ENCODE measurements at places on chromosomes 7 and 10.
A peak's percentile ranks its signal among the peaks of the same experiment; 100 is the strongest.

GRCh38 chr7:100485471-100485876, 1.7 kb downstream of the NYAP1 start:
- no peak for DNase-seq

GRCh38 chr7:136183981-136184380, 206.8 kb upstream of the MTPN start:
- DNase-seq, result peak; percentile 12

GRCh38 chr7:114919587-114919986, 2.3 kb upstream of the MDFIC start:
- no peak for DNase-seq

DNA sequence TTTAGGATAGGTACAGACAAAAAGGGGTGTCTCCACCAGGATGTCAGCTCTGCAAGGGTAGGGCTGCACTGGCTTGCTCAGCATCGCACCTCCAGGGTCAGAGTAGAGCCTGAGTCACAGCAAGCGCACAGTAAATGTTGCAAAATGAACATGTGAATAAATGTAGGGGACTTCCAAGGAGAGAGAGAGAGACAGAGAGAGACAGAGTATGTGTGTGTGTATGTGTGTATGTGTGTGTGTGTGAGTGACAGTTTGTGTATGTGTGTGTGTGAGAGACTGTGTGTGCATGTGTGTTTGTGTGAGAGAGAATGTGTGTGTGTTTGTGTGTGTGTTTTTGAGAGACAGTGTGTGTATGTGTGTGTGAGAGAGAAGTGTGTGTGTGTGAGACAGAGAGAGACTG, 163.3 kb downstream of the RPS24 start:
- no peak for DNase-seq

GRCh38 chr10:122348512-122348911, 26.0 kb upstream of the PLEKHA1 start:
- peak; percentile 4 for DNase-seq

DNA sequence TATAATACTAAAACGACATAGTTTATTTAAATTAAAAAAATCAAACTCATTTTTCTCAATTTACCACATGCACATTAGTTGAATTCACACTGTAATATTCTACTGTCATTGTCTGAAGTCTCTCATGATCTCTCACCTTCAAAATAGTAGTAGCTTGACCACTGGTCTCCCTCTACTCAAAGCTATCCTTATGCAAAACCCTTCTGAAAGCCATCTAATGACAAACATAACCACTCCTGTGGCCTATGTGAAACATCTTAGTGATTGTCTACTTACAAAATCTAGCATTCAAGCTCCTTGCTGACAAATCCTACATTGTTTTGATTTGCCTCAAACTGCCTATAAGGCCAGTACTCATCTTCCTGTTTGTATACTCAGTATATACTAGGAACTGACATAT, 606.0 kb upstream of the GHITM start:
- DNase-seq, result no peak

- no peak for DNase-seq
Observed at GRCh38 chr7:130960208-130960988, 226.4 kb upstream of the KLF14 start.

GRCh38 chr7:76425156-76425555, 406 bp downstream of the ZP3 start:
- no peak for DNase-seq

- no peak for DNase-seq
Observed at GRCh38 chr7:46189255-46189790, 268.3 kb upstream of the IGFBP3 start.

DNA sequence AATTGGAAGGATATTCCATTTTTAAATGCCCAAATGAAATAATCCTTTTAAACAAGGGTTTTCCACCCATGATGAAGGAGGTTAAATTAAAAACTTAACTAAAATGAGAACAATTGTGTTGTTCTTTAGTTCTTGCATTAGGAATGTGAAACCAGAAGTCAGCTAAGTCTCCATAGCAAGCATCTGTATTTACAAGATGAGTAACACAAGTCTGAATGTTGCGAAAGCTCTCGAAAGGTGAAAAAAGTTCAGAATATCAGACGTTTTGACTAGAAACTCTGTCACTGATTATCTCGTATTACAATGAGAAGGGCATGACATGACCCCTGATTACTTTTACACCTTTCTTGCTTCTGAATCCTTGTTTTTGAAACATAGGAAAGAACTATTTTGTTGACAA, 149.6 kb downstream of the BICC1 start:
- DNase-seq, result no peak

- no peak for DNase-seq
Observed at GRCh38 chr10:108445746-108446145, 1281.2 kb upstream of the SORCS1 start.

GRCh38 chr7:112876877-112877276, 86.7 kb upstream of the TMEM168 start:
- DNase-seq, result no peak

GRCh38 chr7:50217821-50218281, 86.7 kb upstream of the IKZF1 start:
- no peak for DNase-seq

All from brain (organoid and tissue), 16 donors.